ENCODE measurements at places on chromosomes 12 and 14.

DNA sequence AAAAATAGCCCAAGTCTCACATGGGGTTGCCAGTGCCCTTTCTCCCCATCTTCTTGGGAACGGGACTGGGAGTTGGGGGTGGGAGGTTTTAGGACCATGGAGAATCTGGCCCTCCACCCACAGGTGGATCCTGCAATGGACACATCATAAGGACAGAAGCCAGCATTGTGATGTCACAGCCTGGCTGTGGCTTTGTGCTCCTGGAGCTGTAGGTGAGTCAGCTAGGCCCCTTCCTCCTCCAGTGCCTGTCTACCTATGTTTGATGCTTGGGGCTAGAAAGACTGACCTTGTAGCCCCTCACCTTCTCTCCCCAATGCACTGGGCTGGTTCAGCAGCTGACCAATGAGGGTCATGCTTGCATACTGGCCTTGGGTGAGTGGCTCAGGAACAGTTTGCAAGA is at the start of gene CCDC197:
CCDC197 (plus strand) TSS at position 220 of the 400 bp plus-strand sequence. CDS start 831 bp downstream, outside the sequence.
- peaks cover 14% of the 10 kb centered on the region for H3K4me1 ChIP-seq
- no peak within 1 kb of the TSS for H3K4me3 ChIP-seq
- no peak within 1 kb of the TSS for H3K27ac ChIP-seq
- no peaks in the 10 kb centered on the region for H3K36me3 ChIP-seq
- H3K27me3 ChIP-seq: no peaks in the 10 kb centered on the region

- H3K27me3 ChIP-seq: no peaks in the 10 kb centered on the region
- no peak overlapping the region for H3K4me3 ChIP-seq
- no peaks in the 10 kb centered on the region for H3K4me1 ChIP-seq
- no peak overlapping the region for H3K27ac ChIP-seq
- DNase-seq: no peak
Measured at GRCh38 chr12:79125358-79125757, 260.8 kb downstream of the SYT1 start.

- DNase-seq: no peak
- peak overlapping the region; percentile 78 for H3K27ac ChIP-seq
- H3K27me3 ChIP-seq: no peaks in the 10 kb centered on the region
- no peaks in the 10 kb centered on the region for H3K36me3 ChIP-seq
Measured at GRCh38 chr12:121590476-121591143, 9.8 kb upstream of the KDM2B start.

DNA sequence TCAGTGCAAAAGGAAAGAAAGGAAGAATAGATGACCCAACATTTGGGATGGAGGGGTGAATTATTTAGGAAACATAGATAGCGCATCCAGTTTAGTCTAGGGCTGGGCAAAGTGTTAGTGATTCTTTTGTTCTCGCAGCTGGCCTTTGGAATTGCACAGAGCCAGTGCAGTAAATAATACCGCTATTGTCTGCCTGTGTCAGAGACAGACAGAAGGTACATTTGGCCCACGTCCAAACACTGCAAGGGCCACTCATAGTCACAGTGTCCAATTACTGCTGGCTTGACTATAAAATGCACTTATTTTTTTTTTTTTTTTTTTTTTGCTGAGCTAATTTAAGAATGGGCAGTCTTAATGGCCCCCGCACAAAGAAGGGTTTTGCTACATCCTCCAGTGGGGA is 638.6 kb downstream of the BCL11B start:
- H3K4me1 ChIP-seq: peaks cover 9% of the 10 kb centered on the region
- H3K27me3 ChIP-seq: no peaks in the 10 kb centered on the region
- H3K27ac ChIP-seq: no peak overlapping the region
- no peak for DNase-seq

- H3K4me3 ChIP-seq: no peak overlapping the region
- DNase-seq: no peak
- H3K27me3 ChIP-seq: no peaks in the 10 kb centered on the region
- H3K27ac ChIP-seq: no peak overlapping the region
- no peaks in the 10 kb centered on the region for H3K36me3 ChIP-seq
Measured at GRCh38 chr12:7788294-7788660, 925 bp upstream of the NANOG start.

- H3K27me3 ChIP-seq: 0 out of 2 replicates have a peak, but pooled peaks cover 6% of the 10 kb centered on the region
- no peak overlapping the region for H3K27ac ChIP-seq
- H3K36me3 ChIP-seq: no peaks in the 10 kb centered on the region
- DNase-seq: no peak
Measured at GRCh38 chr12:6791931-6792520, 2.7 kb downstream of the CD4 start.

DNA sequence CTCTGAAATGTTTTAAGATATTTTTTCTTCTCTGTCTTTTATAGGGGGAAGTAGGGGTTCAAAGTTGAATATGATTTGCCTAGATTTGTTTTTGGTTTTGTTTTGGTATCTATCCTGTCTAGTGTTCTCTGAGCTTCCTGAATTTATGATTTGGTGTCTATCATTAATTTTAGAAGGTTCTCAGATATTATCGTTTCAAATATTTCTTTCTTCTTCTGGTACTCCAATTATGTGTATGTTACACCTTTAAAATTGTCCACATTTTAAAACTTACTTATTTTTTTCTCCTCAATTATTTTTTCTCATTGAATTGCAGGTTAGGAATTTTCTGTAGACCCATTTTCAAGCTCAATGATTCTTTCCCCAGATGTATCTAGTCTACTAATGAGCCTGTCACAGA is 13.8 kb upstream of the DCN start:
- H3K36me3 ChIP-seq: no peaks in the 10 kb centered on the region
- H3K4me3 ChIP-seq: no peak overlapping the region
- H3K27me3 ChIP-seq: no peaks in the 10 kb centered on the region
- H3K4me1 ChIP-seq: no peaks in the 10 kb centered on the region
- no peak overlapping the region for H3K27ac ChIP-seq
- DNase-seq: no peak

DNA sequence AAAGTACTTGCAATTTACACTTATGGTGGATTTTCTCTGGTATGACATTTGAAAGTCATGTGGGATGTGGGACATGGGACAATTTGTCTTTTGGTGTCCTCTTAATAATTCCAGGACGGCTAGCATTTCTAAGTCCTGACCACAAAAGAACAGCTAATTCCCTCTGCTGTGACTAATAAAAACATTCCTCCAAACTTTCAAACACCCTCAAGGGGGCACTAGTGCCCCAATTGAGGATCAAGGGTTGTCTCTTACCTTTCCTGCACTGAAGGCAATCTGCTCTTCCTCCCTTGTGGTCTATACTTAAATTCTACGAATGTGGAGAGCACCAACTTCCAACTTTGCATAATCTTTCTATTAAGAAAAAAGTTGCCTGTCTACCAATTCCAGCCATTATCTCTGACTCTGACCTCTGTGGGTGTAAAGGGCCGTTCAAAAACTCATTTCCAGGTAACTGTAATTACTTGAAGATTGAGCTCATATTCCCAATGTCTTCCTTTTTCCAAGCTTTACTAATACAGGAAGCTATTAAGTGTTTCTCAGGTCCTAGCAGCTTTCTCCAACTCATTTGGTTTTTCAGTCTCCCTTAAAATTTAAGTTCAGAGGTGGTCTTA is 210.2 kb downstream of the PTPRO start:
- H3K36me3 ChIP-seq: no peaks in the 10 kb centered on the region
- H3K27ac ChIP-seq: no peak overlapping the region
- H3K4me3 ChIP-seq: no peak overlapping the region

Data from SJSA1 (cell line).